ENCODE measurements at places on chromosomes 3 and 15.

DNA sequence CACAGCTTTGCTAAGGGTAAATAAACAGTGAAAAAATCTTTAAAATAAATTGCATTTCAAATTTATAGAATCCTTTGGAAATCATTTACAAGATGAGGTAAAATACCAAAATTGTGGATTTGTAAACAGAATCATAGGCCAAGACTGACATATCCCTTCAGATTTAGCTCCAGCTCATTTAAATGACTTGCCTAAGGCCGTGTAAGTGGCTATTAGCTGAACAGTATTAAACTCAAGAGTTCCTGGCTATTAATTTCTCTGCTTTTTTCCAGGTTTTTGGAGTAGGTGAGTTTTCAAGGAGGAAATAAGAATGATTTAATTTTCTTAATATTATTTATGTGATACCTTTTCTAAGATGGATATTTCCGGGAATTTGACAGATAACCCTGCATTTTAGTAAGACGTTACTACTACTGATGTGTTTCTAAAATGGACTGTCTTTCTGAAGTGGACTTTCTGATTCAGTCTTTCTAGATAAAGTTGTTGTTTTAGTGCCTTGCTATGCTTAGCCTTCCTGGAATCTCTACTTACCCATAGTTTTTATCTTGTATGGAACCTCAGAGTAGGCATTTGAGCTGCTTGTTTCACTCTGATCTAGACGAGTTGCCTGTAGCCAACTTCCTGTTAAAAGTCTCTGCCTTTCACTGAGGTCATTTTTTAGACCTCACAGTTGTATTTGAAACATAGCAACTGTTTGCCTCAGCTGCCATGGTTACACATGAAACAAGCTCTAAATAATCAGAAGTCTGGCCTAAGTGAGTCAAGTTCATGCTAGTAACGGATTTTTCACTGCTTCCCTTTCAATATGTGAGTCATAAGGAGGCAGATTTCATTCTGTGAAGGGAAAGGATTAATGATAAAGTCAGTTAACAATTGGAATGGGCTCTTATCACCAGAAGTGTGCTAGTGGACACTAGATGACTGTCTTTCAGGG, 127.0 kb downstream of the KLHL25 start:
- DNase-seq, result no peak

GRCh38 chr15:74222240-74223119, 13.6 kb upstream of the CCDC33 start:
- no peak for DNase-seq

- DNase-seq, result no peak
These were observed 336.2 kb downstream of the ERC2 start for GRCh38 chr3:56131974-56132590.

DNA sequence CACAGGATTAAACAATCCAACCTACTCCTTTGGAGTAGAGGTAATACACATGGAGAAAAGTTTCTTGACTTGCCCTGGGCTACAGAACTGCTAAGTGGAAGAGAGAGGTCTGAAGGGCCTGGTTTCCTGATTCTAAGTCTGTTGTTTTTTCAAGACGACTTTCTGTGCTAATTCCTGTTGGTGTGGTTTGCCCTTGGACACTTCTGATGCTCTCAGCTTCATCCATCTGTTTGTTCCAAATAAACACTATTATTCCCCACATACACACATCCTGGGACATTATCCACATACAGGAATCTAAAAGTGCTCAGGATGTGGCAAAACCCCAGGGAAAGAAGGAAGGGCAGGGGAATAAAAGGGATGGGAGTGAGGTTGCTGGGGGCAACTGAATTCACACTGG, 393.5 kb upstream of the TBL1XR1 start:
- no peak for DNase-seq

DNA sequence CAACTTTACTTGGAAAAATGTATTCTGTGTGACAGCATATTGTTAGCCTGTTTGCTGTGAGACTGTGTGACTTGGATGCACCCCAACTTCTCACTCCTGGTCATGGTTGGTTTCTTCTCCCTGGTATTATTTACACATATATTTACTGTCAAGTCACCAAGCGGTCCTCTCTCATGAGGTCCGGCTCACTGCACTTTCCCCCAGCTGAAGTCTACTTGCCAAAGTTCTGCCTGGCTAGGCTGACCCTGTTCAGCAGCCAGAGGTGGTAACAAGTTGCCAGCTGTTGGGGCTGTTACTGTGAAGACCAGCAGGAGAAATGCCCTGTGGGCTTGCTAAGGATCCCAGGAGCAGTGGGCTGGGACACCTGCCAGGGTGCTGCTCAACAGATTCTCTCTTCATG, 337.5 kb downstream of the MFSD1 start:
- DNase-seq, result no peak

- DNase-seq, result no peak
These were observed 7.4 kb upstream of the CCDC33 start for GRCh38 chr15:74228723-74229081.

DNA sequence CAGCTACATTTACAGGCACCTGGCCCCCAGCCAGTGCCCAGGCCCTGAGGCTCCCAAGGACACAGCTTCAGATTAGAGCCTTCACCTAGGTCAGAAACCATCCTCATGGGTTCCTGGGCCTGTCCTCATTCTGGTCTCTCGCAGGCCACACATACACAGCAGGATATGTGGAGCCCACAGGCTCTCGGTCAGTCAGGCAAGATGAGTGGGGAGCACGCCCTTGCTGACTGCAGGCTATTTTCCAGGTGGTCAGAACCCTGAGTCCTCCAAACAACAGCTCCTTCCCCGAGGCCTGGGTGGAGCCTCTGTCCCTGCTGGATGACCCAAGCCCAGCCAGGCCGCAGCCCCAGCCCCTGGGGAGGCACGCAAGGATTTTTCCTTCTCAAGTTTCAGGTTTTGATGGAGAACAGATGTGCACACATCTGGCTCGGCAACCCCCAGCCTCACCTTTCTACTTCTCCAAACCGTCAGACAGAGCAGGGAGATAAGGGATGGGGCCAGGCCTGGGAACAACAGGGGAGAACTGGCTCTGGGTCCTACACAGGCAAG, 1.6 kb downstream of the STRA6 start:
- no peak for DNase-seq

GRCh38 chr3:54826251-54826691, 101.6 kb downstream of the LRTM1 start:
- no peak for DNase-seq

DNA sequence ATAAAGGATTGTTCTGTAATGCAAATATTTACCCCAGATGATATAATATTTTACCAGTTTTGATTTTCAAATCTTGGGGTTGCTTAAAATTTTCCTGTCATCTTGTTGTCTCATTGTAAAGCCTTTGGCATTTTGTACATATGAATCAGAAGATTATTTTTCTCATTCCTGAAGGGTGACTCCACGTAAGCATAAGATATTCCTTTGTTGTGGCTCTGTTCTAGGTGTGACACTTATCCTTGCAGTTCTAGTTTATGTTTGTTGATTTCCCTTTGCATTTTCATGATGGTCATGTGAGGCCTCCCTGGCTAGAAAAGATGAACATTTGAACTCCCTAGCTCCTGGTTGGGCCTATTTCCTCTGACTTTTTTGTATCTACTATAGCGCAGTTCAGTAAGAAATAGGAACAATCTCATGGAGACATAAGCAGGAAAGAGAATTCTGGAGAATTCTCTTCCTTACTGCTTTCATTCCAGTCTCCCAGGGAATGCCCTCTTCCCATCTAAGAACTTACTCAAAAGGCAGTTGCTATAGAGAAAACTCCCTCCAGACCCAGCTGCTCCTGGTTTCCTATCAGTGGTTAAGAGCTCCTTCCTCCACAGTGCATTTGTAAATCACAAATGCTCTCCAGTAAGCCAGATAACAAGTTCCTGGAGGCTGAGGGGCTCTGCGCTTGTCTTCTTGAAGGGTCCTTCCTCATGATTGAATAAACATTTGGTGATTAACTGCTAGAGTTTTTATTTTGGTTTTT, 124.7 kb downstream of the WNT5A start:
- DNase-seq, result no peak

DNA sequence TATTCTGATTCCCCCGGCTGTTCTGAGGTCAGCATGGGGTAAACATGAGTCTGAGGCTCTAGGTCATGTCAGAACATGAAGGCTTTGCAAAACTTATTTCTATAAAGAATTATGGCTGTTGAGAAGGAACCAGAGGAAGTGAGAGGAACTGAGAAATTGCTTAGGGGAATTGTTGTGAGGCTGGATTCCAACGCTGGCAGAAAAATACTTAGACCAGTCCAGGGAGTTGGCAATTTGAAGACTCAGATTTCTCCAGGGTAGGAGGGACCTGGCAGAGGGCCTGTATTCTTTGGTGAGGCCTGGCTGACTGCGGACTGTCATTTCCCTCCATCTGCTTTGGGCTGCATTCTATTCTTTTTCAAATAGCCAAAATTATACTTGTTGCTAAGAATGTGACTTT, 155.5 kb downstream of the PLD1 start:
- no peak for DNase-seq

- DNase-seq, result no peak
These were observed 325.5 kb downstream of the CHST2 start for GRCh38 chr3:143445118-143445517.

GRCh38 chr15:89117790-89118189, 29.5 kb downstream of the ABHD2 start:
- no peak for DNase-seq

- no peak for DNase-seq
These were observed 4.6 kb downstream of the CACNA1D start for GRCh38 chr3:53498806-53499641.

- DNase-seq, result no peak
These were observed 80.8 kb upstream of the DPH6 start for GRCh38 chr15:35626571-35627318.

GRCh38 chr3:41503998-41504623, 304.8 kb downstream of the CTNNB1 start:
- no peak for DNase-seq

DNA sequence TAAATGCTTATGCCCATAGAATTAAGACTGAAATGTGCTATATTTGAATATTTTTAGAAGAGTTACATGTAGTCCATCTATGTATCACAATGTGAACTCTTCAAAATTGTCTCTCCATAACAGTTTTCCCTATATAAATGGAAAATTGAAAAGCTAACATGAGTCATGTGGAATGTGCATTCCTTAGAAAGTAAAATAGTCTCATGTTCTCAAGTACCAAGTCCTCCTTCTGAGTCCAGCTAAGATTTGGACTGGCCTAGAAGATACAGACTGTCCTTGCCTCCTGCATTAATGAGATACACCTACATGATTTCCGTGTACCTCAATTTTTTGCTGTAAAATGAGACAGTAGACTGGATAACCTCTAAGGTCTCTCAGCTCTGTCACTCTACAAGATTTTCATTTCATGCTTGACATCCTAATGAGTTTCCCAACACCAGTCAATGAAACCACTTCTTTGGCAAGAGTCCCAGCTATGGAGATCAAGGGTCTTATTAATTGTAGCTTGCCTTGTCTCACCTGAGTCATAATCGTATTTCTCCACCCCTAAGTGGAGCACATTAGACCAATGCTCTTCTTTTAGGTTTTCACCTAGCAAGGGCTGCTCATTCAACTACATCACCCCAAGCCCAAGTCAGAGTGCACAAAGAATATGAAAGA, 350.6 kb upstream of the IL12A start:
- DNase-seq, result no peak

DNA sequence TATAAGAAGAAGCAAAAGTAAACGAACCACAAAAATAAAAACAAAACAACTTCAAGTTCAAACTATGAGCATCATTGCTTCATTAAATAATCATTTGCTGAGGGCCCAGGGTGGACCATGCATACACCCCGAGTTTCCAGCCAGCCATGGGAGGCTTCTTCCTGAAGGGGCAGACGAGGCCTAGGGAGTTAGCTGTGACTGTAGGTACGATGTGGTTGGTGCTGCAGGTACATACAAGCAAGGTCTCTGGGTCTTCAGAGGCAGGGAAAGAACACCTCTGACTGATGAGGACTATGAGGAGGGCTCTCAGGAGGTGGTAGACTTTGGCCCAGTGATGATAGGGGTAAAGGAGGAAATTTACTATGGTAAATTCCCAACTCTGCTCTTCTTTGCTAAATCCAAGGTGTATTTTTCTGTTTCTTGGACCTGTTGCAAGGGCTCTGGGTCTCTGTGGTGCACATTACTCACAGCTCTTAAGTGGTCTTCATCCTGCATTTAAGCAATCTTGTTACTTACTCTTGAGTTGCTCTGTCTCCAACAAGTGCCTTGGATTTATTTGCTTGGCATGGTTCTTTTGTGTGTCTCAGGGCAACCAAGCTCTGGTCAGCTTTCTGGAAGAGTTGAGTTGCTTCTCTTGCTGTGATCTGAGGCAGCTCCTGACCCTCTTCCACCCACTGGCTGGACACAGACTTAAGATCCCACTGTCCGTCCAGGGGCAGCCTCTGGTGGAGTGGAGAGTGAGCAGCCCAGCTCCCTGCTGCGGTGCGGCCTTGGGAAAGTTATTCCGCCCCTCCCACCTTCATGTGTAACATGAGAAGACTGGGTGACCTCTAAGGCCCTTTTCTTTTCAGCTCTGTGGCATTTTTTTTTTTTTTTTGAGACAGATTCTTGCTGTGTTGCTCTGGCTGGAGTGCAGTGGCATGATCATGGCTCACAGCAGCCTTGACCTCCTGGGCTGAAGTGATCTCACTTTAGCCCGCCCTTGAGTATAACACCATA, 56.1 kb upstream of the KIF23 start:
- no peak for DNase-seq

GRCh38 chr3:133457025-133457424, 57.2 kb downstream of the BFSP2 start:
- no peak for DNase-seq

DNA sequence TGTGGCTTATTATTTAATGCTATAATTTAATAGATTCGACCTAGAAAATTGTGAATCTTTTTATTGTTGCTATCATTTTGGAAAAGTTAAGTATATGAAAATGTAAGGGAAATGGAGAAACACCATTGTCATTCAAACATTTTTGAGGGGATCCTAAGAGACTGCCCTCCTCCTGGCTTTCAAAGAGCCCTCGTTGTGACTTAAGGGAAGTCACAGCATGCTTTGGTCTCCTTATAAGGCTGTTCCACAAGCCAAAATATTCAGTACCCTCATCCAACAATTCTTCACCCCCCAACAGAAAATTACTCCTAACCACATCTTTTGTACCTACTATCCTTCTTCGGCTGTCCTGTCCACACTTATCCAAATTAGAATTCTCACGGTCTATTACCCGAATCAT, 140.2 kb downstream of the GBE1 start:
- no peak for DNase-seq

- no peak for DNase-seq
These were observed 435.4 kb upstream of the RGMA start for GRCh38 chr15:93524432-93524831.

DNA sequence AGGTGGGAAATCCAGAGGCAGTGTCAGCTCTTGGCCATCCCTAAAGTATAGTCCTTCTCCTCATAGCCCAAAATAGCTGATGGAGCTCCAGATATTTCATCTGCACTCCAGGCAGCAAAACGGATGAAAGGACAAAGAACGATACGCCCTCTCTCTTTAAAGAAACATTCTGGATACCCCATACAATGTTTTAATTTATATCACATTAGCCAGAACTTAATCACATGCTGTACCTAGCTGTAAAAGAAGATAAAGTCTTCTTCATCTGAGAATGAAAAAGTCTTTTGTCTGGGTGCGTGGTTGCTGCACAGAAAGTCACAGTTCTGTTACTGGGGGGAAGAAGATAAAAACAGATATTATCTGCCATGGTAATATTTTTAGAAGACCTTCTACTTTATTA, 4.3 kb upstream of the SHC4 start:
- no peak for DNase-seq
